ENCODE measurements at places on chromosomes 13 and 19.

- H3K27me3 ChIP-seq: no peaks in the 10 kb centered on the region
- H3K4me3 ChIP-seq: no peak overlapping the region
- DNase-seq: no peak
- H3K36me3 ChIP-seq: peaks cover 8% of the 10 kb centered on the region
These were observed 23.6 kb downstream of the AP3D1 start for GRCh38 chr19:2127758-2128157.

GRCh38 chr13:34108410-34108809 is 290.5 kb downstream of the RFC3 start:
- H3K27me3 ChIP-seq: no peaks in the 10 kb centered on the region
- H3K36me3 ChIP-seq: no peaks in the 10 kb centered on the region
- H3K27ac ChIP-seq: no peak overlapping the region
- no peak for DNase-seq
- H3K4me1 ChIP-seq: no peaks in the 10 kb centered on the region
- no peak overlapping the region for H3K4me3 ChIP-seq

DNA sequence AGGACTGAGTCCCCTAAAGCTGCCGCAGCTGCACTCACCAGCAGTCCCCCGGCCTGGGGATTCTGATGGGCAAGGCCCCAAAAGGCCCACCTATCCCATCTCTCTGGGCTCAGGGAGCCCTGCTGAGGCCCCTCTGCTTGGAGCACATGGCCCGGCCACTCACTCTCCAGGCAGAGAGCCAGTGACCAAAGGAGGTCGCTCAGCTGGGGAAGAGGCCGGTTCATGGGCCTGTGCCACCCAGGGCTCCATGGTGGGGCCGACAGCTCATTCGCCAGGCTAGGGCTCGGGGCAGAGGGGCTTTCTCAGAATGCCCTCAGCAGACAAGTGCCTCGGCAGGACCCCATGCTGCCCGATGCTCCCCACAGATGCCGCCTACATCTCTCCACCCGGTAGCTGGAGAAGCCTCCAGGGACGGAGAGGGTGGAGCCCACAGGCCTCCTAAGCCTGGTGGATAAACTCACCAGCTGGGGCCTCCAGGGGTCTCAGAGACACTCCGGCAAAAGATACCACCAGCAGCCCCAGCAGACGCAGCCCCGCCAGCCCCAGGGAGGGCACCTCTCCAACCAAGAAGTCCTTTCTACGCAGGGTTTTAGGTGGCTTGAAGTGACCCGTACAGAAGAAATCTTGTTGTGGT is 54.4 kb downstream of the MLLT1 start:
- H3K36me3 ChIP-seq: peaks cover 24% of the 10 kb centered on the region
- no peak overlapping the region for H3K27ac ChIP-seq
- no peak overlapping the region for H3K4me3 ChIP-seq
- H3K27me3 ChIP-seq: no peaks in the 10 kb centered on the region
- DNase-seq: no peak

- H3K4me1 ChIP-seq: peaks cover 12% of the 10 kb centered on the region
- DNase-seq: no peak
- H3K4me3 ChIP-seq: no peak overlapping the region
- no peaks in the 10 kb centered on the region for H3K27me3 ChIP-seq
- no peak overlapping the region for H3K27ac ChIP-seq
These were observed 19.3 kb downstream of the SLC25A30 start for GRCh38 chr13:45398877-45399276.

DNA sequence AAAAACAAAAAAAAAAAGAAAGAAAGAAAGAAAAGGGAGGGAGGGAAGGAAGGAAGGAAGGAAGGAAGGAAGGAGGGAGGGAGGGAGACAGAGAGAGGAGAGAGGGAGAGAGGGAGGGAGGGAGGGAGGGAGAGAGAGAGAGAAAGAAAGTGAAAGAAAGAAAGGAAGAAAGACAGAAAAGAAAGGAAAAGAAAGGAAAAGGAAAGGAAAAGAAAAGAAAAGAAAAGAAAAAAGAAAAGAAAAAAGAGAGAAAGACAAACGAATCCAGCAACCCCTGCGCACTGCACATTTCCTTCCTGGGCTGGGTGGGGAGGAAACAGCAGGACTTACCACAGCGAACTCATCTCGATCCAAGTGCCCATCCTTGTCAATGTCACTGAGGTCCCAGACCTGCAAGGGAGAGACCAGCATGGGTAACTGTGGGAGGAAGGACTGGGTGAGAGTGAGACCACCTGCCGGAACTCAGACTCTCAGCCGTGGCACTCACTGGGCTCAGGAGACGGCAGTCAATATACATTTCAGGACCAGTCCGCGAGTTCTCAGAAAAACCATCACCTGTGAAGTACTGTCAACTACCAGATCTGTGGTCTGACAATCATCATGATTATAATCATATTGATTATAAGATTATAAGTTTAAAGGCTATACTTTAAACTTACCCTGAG is 43.3 kb downstream of the EPS15L1 start:
- no peaks in the 10 kb centered on the region for H3K4me1 ChIP-seq
- H3K36me3 ChIP-seq: peaks cover 35% of the 10 kb centered on the region
- no peak overlapping the region for H3K4me3 ChIP-seq
- no peak for DNase-seq

GRCh38 chr19:925087-925525 is 729 bp upstream of the ARID3A start:
- H3K27me3 ChIP-seq: peaks cover 10% of the 10 kb centered on the region
- peaks cover 6% of the 10 kb centered on the region for H3K36me3 ChIP-seq
- H3K27ac ChIP-seq: peak overlapping the region; percentile 84
- no peak for DNase-seq
- peak overlapping the region; percentile 75 for H3K4me3 ChIP-seq
- no peaks in the 10 kb centered on the region for H3K4me1 ChIP-seq

GRCh38 chr13:59776924-59777690 is 386.6 kb downstream of the DIAPH3 start:
- no peaks in the 10 kb centered on the region for H3K4me1 ChIP-seq
- no peak overlapping the region for H3K27ac ChIP-seq
- no peaks in the 10 kb centered on the region for H3K27me3 ChIP-seq
- H3K4me3 ChIP-seq: no peak overlapping the region

DNA sequence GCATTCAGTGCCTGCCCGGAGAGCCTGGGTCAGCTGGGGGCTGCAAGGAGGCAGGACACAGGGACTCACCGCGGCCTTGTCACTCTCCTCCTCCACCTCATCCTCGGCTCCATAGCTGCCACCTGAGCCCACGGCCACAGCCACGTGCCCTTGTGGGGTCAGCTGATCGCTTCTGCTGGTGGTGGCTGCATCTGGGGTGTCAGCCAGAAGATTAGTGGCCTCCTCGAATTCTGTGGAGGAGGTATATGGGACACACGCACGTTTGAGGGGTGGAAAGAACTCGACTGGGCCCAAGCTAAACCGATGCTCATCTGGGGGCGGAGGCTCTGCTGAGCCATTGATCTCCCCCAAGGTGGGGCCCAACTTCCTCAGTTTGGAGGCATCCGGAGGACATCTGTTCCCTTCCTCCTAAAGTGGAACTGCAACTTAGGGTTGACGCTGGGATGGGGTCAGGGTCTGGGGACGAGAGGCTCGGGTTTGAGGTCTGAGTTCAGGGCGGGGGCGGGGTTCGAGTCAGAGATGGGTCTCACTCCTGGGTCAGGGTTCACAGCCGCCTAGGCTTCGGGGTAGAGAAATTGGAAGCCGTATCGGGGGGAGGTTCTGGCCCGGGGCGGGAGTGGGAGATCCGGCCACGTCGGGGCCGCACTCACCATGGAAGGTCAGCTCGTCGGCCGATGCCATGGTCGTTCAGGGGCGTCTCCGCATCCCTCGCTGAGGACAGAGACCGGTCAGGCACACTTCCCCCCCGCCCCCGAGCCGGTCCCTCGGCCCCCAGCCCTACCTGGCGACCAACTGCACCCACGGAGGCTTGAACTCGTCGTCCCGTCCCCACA is 493 bp downstream of the YIPF2 start:
- H3K36me3 ChIP-seq: no peaks in the 10 kb centered on the region
- no peak for DNase-seq
- no peaks in the 10 kb centered on the region for H3K27me3 ChIP-seq
- H3K4me1 ChIP-seq: peaks cover 7% of the 10 kb centered on the region
- H3K4me3 ChIP-seq: peak overlapping the region; percentile 100
- H3K27ac ChIP-seq: peak overlapping the region; percentile 17

DNA sequence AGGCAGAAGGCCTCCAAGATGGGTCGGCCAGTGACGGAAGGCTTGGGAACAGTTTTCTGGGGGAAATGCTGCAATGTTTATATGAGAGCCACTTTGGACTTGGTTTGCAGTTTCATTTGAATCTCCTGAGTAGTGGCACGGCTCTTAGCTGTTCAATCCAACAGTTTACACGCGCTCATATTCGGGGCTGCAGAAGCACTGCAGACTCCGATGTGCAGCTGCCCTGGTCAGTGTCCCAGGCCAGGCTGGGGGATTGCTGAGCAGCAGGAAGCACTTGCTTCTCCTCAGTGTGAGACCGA is 31.7 kb downstream of the CEBPG start:
- no peaks in the 10 kb centered on the region for H3K27me3 ChIP-seq
- no peaks in the 10 kb centered on the region for H3K4me1 ChIP-seq
- peaks cover 7% of the 10 kb centered on the region for H3K36me3 ChIP-seq
- no peak overlapping the region for H3K4me3 ChIP-seq
- no peak for DNase-seq

DNA sequence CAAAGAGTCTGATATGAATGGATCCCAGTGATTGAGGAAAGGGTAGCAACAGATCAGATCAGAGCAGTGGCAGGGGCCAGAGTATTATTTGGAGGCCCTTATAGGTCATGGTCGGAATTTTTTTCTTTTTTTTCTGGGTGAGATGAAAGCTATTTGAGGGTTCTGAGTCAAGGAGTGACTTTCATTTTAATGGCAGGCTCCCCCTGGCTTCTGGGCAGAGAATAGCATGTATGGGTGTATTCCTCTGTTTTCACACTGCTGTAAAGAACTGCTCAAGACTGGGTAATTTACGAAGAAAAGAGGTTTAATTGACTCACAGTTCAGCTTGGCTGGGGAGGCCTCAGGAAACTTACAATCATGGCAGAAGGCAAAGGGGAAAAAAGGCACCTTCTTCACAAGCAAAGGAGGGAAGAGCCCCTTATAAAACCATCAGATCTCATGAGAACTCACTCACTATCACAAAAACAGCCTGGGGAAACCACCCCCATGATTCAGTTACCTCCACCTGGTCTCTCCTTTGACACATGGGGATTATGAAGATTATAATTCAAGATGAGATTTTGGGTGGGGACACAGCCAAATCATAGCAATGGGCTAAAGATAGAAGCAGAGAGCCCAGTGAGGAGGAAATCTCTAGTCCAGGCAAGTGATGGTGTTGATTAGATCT is 3.0 kb upstream of the SLC6A16 start:
- DNase-seq: no peak
- H3K27me3 ChIP-seq: no peaks in the 10 kb centered on the region
- no peaks in the 10 kb centered on the region for H3K4me1 ChIP-seq
- no peaks in the 10 kb centered on the region for H3K36me3 ChIP-seq
- no peak overlapping the region for H3K27ac ChIP-seq

DNA sequence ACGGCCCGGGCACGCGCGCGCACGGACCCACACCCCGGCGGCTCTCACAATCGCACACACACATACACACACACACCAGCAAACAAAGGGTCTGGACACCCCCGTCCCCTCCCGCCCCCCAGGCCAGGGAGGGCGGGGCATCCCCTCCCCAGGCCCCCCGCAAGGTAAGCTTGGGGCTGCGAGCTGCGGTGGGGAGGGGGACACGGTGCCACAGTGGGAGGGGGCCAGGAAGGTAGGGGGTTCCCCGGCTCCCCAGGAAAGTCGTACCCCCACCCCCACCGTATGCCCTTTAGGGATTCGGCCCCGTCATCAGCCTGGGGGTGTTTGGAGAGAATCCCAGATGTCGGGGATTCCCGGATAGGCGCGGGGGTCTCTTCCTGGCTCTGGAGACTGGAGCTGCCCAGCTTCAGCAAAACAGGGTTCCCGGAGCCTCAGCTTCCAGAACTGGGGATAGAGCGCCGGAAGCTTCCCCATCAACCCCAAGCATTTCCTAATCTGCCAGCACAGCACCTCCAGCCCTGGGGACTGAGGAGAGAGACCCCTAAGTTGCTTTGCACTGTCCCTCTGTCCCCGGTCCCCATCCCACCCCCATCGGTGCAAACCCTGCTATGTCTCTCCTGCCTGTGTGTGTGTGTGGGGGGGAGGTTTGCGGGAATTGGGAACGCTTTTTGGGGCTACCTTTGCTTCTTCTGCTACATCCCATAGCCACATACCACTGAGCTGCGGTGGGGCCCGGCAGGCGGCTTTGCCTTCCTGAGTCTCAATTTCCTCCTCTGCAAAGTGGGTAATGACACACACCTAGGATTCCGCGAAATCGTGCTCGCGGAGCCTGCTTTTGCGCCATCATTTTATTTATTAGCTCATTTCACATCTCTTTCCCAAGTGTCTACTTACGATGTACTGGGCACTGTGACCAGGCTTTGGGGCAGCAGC is 1.8 kb upstream of the CDC37 start:
- H3K27ac ChIP-seq: no peak overlapping the region
- H3K4me3 ChIP-seq: no peak overlapping the region
- peaks cover 11% of the 10 kb centered on the region for H3K4me1 ChIP-seq
- no peaks in the 10 kb centered on the region for H3K36me3 ChIP-seq
- H3K27me3 ChIP-seq: peaks cover 28% of the 10 kb centered on the region

- H3K4me1 ChIP-seq: no peaks in the 10 kb centered on the region
- H3K36me3 ChIP-seq: no peaks in the 10 kb centered on the region
- no peak overlapping the region for H3K4me3 ChIP-seq
- DNase-seq: no peak
These were observed 51.6 kb downstream of the ZNF146 start for GRCh38 chr19:36266375-36266961.

DNA sequence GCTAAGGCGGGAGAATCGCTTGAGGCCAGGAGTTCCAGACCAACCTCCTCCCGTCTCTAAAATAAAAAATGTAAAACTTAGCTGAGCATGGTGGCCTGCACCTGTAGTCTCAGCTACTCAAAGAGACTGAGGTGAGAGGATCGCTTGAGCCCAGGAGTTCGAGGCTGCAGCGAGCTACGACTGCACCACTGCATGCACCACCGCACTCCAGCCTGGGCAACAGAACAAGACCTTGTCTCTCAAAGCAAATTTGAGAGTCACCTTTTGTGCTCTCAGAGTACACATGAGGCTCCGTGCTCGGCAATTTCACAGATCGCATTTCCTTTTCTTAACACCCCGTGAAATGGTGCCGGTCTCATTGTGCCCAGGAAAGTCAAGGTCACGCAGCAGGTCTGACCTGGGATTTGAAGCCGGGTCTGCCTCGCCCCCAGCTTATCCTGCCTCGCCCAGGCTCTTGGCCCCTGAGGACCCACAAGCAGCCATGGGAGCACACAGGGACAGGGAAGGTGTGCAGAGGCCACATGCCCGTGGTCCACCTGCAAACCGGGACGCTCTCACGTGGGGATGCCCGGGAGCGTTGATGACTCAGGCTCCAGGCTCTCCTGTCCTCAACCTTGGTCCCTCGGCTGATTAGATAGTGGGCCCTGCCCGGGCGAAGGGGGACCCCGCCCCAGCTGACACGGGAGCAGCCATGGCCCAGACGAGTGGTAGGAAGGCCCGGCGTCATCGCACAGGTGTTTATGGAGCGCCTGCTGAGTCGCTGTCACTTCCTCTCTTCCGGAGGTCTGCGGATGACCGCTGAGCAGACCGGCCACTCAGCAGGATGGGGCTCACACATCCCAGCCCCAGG is 1.1 kb upstream of the SMIM24 start:
- peaks cover 17% of the 10 kb centered on the region for H3K27me3 ChIP-seq
- H3K27ac ChIP-seq: no peak overlapping the region
- H3K4me3 ChIP-seq: no peak overlapping the region
- H3K4me1 ChIP-seq: no peaks in the 10 kb centered on the region
- no peak for DNase-seq
